Pulmonary artery endothelial cell (primary cell): ENCODE measurements at places on chromosomes 7 and 10.

DNA sequence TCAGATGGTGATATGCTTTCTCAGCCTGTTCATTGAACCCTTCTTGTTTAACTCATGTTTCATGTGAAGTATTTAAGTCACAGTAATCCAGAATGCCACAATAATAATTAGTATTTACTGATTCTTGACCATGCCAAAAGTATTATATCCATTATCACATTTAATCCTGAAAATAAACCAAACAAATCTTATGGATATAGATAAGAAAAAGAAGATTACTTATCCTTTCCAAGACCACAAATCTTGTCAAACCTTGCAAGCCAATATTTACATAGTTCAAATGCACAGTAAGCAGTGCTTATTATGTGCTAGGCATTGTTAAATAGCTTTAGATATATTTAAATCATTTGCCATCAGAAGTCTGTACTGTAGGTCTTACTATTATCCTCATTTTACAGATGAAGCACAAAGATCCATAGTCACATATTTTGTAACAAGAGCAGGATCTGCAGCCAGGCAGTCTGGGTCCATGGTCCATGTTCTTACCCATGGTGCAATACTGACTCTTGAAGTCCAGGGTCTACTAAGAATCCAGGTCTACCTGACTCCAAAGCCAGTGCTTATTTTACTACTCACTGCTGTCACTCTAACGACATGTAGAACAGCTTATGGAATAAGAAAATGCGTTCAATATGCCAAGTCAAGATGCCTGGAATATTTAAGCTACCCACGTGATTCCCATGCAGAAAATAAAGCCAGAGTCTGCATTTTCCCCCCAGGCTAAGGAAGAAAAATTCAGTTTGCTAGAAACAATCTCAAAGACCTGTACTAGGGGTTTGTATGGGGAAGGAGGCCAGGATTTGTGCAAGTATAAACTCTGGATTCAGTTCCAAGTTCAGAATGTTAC, 984.8 kb upstream of the LRRTM3 start:
- no peak for DNase-seq

DNA sequence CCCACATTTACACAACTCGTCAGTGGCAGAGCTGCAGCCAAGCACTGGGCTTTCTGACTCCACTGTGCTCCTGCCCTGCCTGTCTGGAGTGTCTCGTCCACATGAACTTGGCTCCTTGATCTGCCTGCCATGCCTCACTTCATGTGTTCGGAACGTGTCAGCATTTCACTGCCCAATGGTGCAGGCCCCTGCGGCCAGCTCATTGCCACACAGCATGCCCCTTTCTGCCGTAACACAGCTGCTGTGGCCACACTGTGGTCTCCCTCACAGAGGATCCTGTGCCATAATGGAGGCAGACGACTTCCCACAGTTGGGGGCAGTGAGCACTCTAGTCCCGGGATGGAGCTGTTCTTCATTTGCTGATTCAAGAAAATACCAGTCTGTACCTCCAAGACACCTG, 94.2 kb upstream of the GJD4 start:
- no peak for DNase-seq

GRCh38 chr10:50540826-50541122, 83.0 kb downstream of the SGMS1 start:
- DNase-seq, result no peak

DNA sequence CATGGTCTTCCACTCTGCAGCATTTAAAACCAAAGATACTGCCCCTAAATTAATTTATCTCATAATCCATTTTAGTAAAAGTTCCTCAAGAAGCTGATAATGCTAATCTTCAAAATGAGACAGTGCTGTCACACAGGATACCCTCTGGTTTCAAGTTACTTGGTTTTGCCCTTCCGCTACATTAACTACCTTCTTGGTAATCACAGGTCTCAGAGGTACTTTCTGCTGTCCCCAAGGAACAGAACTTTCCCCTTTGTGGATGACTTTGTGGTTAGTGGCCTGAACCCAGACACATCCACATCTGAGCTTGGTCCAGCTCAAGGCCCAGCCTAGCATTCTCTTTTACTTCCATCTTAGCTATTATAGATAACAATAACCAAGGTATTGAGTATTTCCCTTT, 88.8 kb upstream of the TMEM26 start:
- no peak for DNase-seq

- DNase-seq, result no peak
Measured at GRCh38 chr7:22962775-22963350, 51.1 kb downstream of the HYCC1 start.

DNA sequence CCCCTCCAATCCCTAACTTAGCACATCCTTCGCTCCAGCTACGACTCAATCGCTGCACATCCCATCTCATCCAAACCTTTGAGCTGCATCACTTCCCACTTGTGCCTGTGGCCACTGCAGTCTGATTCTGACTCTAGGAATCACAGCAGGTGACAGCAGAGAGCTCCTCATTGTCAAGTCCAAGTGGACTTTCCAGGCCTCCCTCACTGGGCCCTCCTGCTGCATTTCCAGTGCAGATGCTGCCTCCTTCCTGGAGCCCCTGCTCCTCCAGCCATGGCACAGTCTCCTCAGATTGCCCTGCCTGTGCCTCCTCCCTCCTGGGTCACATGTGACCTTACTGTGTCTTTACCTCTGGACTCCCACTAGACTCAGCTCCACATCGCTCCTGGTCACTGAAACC, 157.3 kb downstream of the USP6NL start:
- no peak for DNase-seq

- DNase-seq, result no peak
Measured at GRCh38 chr10:103632247-103632642, 138.7 kb downstream of the NEURL1 start.

DNA sequence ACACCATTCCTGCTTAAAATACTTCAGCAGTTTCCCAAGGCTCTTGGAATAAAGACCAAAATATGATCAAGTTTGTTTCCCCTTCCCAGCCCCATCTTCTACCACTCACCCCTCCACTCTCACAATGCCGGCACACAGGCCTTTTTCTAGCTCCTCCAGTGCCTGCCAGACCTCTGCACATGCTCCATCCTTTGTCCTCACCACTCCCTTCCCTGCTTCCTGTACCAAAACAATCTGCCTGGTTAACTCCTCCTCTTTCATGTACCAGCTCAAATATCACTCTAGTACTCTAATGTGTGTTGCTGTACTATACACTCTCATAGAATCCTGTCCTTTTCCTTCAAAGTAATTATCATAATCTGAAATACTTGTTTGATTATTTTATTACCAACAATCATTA, 19.4 kb downstream of the SCRN1 start:
- no peak for DNase-seq

GRCh38 chr7:5774790-5775189, 6.7 kb downstream of the RNF216 start:
- DNase-seq, result no peak

GRCh38 chr7:108348913-108349312, 107.3 kb downstream of the NRCAM start:
- DNase-seq, result peak; percentile 20

DNA sequence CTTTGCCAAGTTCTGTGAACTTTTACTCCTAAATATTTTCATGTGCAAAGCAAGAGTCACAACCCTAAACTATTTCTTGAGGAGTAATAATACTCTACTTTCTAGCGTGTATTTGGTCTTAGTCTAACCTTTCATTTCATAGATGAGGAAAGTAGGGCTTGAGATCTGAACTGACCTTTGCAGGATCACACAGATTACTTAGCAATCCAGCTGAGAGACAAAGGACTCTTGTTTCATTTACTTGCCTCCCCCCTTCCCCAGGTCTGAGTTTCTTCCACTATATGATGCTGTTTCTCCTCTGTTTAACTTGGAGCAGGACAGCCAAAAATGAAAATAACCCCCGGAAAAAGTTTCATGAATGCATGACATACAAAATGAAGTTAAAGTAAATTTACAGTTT, 75.3 kb upstream of the PTN start:
- no peak for DNase-seq

GRCh38 chr7:71995111-71995510, 417.0 kb downstream of the CALN1 start:
- DNase-seq, result no peak

GRCh38 chr7:2980401-2981102, 63.1 kb downstream of the CARD11 start:
- no peak for DNase-seq

GRCh38 chr7:82264783-82265305, 178.7 kb downstream of the CACNA2D1 start:
- no peak for DNase-seq

- no peak for DNase-seq
Measured at GRCh38 chr10:1043532-1043995, 5.4 kb downstream of the IDI1 start.

DNA sequence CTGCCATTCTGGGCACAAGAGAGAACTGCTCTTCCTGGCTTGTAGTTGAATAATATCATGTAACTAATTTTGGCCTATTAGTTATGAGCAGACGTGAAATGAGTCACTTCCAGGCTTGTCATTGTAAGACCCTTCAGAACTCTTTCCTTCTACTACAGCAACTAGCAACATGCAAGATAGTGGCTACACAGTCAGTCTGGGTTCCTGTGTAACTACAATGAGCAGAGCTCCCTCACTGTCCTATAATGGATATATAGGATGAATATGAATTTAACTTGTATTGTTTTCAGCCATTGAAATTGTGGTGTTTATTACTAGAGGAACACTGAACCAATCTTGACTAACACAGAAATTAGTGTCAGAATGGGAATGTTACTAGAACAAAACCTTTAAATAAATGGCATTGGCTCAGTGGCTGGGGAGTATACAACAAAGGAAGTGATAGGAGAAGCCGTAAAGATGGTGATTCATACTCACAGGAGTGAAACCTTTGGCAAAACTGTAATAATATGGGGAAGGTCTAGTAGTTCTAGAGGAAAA, 2.9 kb upstream of the MTPN start:
- peak; percentile 75 for DNase-seq

GRCh38 chr7:70137126-70137525, 538.9 kb downstream of the AUTS2 start:
- DNase-seq, result no peak

DNA sequence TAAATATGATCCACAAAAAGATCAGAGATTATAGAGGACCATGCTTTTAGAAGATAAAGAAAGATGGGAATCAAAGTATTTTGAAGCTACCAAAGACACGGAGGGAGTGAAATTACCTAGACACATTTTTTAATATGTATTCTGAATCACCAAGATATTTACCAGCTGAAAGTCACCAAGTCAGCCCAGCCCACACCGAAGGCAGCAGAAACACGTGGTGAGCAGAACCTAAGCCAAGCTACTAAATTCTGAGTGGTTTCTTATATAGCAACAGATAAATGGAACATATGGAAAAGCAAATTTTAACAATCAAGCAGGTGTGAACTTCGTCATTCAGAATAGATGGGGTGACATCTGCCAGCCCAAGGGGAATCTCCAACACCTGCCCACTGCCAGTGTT, 134.7 kb upstream of the AKR1E2 start:
- DNase-seq, result no peak

DNA sequence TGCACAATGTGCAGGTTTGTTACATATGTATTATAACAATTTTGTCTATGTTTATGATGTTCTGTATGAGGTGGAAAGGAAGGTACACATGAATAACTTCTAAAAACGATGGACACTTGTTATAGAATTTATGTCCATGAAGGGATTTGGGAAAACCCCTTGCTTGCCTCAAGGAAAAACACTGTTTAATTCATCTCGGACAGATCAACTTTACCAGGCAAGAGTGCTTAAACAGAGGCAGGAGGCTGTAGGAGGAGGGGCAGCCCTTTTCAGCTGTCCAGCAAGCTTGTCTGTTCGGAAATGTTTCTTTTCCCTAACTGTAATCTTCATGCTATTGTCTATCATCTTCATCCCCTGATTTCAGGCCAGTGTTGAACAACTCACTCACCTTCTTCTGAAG, 200.9 kb downstream of the CDC14C start:
- DNase-seq, result no peak

GRCh38 chr10:26861205-26861998, 644 bp upstream of the ABI1 start:
- no peak for DNase-seq

DNA sequence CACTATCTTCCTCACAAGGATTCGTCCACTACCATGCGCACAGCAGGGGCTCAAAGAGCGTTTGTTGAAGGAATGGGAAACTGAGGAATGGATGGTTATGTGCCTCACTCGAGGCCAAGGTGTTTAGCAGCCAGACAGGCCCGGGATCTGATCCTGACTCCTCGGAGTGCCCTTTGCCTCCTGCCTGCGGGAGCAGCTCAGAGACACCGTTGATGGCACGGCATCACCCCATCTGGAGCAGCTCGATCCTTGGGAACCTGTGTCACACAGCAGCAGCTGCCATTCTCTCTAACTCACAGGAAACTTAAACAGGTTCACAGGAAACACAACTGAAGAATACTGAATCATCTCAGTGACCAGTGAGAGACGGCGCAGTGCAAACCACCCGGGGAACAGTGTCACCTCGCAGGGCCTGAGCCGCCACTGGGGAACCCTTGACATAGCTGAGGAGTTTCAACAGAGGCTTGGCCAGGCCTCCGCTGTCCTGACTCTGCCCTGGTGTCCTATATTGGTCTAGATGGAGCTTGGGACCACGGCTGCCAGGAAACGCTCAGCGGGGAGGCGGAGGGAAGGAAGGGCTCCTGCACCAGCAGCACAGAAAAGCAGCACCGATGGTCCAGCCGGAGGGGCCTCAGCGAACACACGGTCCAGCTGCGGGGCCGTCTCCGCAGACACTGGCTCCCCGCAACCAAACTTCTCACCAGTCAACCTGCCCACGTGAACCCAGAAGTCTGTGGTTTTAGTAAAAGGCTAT, 169.4 kb downstream of the ADARB2 start:
- DNase-seq, result no peak

GRCh38 chr10:4337563-4337962, 488.4 kb upstream of the AKR1E2 start:
- DNase-seq, result no peak

GRCh38 chr10:64416011-64416410, 894.8 kb downstream of the REEP3 start:
- DNase-seq, result no peak

- no peak for DNase-seq
Measured at GRCh38 chr7:12884856-12885440, 197.5 kb downstream of the ARL4A start.

DNA sequence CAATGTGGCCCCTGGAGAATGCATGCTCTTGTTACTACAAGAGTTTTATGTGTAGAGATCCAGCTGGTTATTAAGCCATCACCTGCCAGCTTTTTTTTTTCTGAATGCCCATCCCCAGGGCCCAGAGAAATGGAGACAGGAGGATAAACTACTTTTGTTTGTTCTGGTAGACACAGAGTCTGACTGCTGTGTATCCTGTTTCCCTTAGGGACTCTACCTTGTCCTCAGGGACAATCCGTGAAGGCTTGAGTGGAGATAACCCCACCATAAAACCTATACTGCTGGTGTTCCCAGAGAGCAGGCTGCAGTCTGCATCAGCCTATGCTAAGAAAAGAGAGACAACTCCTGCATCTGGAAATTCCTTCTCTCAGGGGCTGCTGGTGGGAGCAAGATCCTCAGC, at the start of gene OR2A5:
Gene OR2A5, plus strand, starts transcription at position 301 of the 400 bp plus-strand sequence. CDS start 1,454 bp downstream, outside the sequence.
- DNase-seq, result no peak

DNA sequence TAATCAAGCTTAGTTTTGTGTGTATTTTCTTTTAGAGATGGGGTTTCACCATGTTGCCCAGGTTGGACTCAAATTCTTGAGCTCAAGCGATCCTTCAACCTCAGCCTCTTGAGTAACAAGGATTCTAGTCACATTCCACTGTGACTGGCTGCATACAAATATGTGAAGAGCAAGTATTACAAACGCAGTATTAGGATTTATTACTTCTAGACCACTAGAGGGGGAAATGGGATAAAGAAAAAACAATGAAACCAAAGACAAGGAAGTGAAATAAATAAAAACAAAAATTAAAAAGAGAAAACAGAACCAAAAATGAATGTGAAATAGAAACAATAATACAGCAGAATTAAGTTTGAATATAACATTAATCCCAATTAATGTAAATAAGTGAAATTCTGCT, 308.7 kb downstream of the ANKRD30A start:
- no peak for DNase-seq
